Left renal cortex interstitium (tissue), 4 donors: ENCODE measurements at places on chromosomes 2 and 18. TPM values are rescaled to one million over a fixed set of nuclear protein-coding genes. Genes with fewer than 3 reads are reported as not detected.

UGT1A10 gene
- not detected for polyA plus RNA-seq

DSC2 gene
- polyA plus RNA-seq, result 34.2 TPM

MAPK4 gene
- 10.2 TPM for polyA plus RNA-seq

TANK gene
- polyA plus RNA-seq, result 67.4 TPM

GRCh38 chr2:114550895-114551793 lies 108.7 kb downstream of the DPP10 start:
- peak; percentile 24 for DNase-seq

GRCh38 chr2:3779496-3780049 lies 76.2 kb downstream of the DCDC2C start:
- DNase-seq, result no peak

GRCh38 chr2:43000242-43001054 lies 208.1 kb upstream of the HAAO start:
- DNase-seq, result no peak

GRCh38 chr2:111149882-111150455 lies 29.3 kb downstream of the BCL2L11 start:
- DNase-seq, result no peak
